Mucosa of gallbladder (tissue), 1 donor: ENCODE measurements at places on chromosomes 6 and 20.

DNA sequence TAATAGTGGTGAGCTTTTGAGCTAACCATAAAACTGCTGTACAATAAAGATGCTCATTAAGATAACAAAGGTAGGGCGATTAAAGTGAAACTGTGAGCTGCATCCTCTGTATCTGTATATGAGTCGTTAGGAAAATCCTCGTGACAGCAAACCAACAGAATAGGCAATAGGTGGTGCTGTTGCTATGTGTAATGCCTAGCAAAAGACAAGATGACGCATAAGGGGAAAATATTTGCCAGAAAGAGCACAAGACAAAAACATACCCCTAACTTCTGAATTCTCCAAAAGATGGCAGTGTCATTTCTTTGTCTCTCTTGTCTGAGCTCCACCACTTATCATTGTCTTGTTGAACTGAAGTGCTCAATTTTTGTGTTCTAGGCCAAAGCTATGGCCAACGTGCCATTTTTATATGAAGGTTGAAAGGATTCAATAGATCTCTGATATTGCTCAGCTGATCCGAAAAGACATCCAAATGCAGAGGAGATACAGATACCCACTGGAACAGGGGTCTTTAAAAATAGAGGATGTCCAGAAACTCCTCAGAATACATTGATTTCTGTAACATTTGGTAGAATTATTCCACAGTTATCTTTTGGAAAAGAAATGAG is 56.3 kb upstream of the ANKEF1 start:
- peak; percentile 60 for DNase-seq

- no peak for DNase-seq
Observed at GRCh38 chr6:11206576-11206975, 25.9 kb downstream of the NEDD9 start.

DNA sequence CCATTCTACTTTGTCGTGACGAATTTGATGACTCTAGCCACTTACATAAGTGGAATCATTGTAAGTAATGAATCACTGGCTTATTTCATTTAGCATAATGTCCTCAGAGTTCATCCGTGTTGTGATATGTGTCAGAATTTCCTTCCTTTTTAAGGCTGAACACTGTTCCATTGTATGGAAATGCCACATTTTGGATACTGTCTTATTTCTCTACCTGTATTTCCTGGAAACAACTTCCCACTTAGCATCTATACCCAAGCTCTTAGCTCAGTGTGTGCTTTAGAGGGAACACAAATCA is 28.8 kb upstream of the GGTLC1 start:
- no peak for DNase-seq

GRCh38 chr6:1125297-1125696 is 186.6 kb upstream of the FOXQ1 start:
- DNase-seq: no peak

DNA sequence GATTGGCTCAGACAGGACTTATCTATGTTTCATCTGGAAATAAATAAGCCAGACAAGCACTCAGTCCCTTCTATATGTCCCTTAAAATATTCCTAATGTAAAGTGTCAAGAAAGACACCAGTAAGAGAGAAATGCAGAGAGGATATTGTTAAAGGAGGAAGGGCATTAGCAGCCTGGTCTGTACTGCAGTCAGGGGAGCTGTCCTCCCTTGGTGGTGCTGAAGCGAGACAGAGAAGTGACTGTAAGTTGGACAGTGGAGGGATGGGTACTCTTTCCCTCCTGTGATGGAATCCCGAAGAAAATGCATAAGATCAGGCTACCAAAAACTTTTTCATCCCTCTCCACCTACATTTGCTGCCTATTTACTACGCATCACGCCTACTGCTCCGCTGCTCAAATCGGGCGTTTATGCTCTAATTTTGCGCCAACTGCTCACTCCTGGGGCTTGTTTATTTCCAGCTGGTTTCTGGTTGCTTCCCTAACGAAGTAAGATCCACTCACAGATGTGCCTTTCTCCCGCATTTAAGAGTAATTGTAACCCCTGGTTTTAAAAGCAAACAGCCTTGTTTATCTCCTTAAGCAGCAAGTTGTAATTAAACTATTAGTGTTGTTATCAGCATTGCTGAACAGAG is 35.2 kb downstream of the PHACTR1 start:
- peak; percentile 54 for DNase-seq

DNA sequence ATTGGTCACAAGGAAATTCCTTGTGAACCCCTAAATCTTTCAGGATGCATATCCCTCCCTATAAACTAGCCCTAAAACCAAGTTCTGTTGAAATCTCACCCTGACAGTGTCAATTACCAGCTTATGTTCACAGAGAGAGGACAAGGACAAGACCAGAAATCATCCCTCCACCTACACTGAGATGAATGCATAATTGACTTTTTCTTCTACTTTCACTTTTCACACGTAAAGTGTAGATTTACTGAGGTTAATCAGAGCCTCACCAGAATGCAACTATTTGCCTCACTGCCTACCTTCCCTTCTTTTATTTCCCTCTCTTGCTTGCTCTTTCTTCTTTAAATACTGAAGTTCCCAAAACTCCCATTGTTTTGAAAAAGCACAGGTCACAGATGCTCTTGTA is 15.3 kb upstream of the NKAIN2 start:
- DNase-seq: no peak

- DNase-seq: no peak
Observed at GRCh38 chr20:32829311-32830005, 9.7 kb downstream of the MAPRE1 start.

- DNase-seq: no peak
Observed at GRCh38 chr6:15845492-15845891, 182.7 kb upstream of the DTNBP1 start.

DNA sequence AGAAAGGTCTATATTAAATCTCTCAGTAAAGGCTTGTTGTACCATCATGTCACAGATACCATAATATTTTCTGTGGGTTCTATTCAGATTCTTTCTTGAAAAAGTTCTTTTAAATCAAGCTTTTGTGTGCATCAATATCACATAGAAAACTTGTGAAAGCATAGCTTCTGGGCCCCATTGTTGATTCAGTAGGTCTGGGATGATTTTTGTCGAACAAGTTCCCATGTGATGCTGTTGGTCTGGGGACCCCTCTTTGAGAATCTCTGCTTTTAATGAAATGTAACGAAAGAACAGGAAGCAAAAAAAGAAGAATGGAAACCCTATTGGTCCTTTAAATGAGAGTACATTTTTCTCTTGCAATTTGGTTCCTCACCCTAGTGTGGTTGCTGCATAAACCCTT is 597.7 kb upstream of the CITED2 start:
- DNase-seq: no peak

- DNase-seq: no peak
Observed at GRCh38 chr6:127272576-127272975, 5.9 kb downstream of the RNF146 start.

GRCh38 chr20:22512911-22513489 is 71.4 kb downstream of the FOXA2 start:
- no peak for DNase-seq

DNA sequence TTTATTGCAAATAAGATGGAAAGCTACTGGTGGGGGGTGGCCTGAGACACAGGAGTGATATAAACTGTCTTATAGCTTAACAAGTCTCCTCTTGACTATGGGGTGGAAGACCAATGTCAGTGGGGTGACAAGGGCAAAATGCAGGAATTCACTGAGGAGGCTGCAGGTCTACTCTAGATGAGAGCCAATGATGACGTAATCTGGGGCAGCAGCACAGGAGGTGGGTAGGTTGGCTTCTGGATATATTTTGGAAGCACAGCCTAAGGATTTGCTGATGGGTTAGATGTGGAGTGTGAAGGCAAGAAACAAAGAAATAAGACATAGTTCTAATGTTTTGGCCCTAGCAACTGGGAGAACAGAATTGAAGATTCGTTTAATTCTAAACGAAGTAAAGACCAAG is 253.2 kb downstream of the PTPRT start:
- no peak for DNase-seq

GRCh38 chr20:6848041-6848440 is 80.6 kb downstream of the BMP2 start:
- DNase-seq: no peak

DNA sequence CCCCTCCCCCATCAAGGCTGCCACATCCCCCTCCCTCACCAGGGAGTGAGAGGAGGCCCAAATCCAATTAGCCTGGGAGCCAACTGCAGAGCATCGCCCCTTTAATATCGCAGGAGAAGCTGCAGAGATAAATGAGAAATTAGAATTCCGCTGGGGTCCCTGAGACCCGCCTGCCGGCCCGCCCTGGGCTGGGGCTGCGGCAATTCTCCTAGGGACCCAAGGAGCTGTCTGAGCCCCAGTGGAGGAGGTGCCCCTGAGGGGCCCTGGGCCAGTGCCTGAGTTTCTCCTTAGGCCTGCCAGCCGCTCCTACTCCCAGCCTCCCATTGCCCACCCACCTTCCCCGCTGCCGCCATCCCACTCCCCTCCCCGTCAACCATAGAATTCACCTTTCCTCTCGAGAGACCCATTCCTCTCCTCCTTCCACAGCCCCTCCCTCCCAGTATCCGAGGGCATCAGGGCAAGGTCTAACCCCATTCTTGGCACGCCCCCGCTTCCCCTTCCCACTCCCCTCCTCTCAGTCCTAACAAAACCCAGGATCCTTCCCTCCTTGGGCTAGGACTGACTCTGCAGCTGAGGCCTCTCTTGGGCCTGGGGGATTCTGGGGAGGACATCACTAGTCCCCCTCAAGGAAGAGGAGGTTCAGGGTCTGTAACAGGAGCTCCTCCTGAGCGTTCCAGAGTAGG is 20.0 kb upstream of the CDH22 start:
- DNase-seq: no peak

GRCh38 chr6:40807484-40807883 is 220.3 kb upstream of the LRFN2 start:
- no peak for DNase-seq

DNA sequence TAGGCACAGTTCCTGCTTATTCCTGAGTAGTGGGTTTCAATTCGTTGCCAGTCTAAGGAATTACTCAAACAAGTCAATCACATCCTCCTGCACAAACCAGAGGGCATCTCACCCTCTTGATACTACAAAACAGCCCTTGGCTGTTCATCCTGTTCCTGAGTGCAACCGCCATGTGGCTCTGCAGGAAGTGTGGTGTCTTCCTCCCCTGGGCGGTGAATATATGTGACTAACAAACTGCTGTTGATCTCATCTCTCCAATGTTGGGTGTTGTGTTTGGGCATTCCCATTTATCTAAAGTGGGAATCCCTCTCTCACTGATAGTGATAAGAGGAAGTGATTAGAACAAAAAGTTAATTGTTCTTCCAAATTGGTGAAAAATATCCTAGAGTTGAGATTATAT is 163.0 kb downstream of the TBX18 start:
- DNase-seq: no peak

GRCh38 chr6:29628419-29629281 is 4.3 kb downstream of the GABBR1 start:
- DNase-seq: peak; percentile 66

DNA sequence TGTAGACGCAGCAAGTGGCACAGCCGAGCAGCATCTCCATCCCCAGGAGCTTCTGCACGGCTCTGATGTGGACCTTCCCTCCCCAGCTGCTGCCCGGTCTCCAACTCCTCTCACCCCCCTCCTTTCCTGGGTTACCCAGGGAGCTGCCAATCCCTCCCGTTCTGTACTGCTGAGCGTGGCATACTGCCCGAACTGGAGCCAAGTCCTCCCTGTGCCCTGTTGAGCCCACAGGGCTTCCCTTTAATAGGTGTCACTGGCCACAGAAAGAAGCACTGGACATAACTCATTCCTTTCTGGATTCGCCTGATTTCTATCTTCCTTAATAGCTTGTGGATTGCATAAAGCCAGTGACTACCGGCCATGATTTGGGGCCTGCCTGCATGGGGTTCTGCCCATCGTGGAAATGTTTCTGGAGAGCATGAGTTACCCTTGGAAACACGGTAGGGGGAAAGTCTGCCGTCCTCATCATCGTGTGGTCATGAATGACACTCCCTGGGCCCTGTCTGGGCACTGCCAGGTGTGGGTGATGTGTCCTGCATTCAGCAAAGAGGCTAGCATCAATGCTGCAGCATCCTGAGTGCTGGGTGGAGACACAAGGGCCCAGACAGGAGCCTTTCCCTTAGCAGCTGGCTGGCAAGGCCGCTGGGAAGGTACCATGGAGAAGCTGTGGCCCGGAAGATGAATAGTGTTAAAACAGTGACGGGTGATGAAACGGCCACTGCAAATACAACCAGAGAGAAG is 189.7 kb downstream of the SYNDIG1 start:
- DNase-seq: no peak

DNA sequence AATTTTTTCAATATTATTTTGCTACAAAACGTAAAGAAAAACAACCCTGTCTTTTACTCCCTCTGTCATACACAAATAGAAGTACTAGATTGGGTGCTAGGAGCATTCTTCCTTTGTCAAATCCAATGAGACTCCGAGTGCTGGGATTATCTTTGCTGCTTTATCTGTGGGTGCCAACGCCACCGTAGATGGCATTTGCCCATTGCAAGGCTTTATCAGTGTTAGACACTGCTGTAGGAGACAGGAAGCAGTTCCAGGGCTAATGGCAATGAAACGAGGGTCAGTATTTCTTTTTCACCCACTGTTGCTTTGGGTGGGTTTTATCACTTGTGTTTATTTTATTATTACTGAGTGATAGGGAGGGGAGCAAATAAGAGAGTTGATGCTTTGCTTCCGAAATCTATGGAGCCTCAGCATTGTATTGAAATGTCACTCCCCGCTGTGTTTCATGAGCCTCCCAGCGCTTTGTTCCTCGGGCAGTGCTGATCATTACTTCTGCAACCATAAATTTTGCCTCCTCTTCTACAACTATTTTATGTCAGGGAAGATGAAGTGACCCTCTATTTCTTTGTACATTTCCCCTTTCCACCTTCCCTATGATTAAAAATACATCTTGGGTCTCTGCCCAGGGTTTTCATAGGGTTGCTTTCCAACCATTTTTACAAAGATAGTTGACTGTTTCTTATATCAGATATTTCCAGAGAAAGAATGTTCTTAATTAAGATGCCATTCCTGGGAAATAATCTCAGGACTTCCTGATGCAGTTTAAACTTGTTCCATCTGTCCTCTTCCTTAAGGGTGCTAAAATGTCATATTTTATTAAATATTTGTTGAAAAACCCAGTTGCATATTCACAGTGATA is 86.7 kb upstream of the LAMP5 start:
- no peak for DNase-seq
